ENCODE measurements at places on chromosomes 7 and 10.

- no peak for DNase-seq
Observed at GRCh38 chr10:53022611-53023088, 250.1 kb upstream of the MBL2 start.

DNA sequence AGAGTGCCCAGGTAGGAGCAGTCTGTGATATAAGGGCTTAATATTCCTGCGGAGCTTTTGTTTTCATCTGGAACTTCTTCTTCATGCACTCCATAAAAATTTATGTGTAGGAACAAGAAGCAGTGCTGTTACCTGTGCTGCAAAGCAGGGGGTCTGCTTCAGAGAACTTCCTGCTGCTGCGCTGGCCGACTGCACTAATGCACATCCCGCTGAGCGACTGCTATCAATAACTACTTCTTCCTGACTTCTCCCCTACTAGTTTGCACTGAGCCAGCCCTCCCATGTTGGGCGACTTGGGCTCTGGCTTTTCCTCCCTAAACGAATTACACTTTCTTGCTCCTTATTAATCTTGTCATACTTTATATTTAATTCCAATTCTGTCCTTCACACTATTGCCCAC, 150.3 kb downstream of the NEBL start:
- DNase-seq: no peak

DNA sequence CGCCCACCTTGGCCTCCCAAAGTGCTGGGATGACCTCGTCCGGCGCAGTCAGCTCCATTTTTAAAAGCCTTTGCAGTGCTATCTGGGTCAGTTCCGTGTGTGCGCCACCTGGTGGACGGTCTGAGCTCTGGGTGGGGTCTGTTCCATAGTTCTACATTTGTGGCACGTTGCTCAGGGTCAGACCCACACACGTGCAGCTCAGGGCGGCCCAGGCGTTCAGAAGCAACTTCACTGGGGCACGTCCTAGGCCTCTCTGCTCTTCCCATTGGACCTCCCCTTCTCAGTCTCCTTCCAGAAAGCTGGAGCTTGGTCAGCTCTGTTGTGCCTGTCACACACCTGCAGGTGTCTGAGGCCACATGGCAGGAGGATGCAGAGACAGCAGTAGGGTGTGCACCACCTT, 137.9 kb downstream of the DNAJB6 start:
- no peak for DNase-seq

DNA sequence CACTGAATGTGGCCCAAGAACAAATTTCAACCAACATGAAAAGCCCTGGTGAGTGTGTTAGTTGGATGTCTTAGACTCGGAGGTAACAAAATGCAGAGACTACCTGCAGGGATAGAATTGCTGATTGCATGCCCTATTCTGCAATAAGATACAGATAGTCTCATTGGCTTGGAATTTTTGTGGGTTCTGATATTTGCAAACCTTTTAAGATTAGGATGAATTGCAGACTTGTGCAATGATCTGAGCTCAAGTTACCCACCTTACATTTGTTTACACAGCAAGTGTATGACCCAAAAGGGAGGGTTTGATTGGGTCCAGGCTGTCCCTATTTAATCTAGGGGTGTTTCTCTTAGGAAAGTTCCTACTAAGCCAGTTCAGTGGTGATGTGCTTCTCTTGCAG, 45.4 kb downstream of the GPR37 start:
- no peak for DNase-seq

GRCh38 chr7:81457852-81458522, 311.9 kb downstream of the HGF start:
- DNase-seq: no peak

- DNase-seq: no peak
Observed at GRCh38 chr10:124072106-124072505, 21.3 kb downstream of the CHST15 start.

GRCh38 chr7:51035716-51036115, 253.0 kb upstream of the GRB10 start:
- no peak for DNase-seq

- no peak for DNase-seq
Observed at GRCh38 chr7:140625908-140626868, 14.4 kb downstream of the DENND2A start.

DNA sequence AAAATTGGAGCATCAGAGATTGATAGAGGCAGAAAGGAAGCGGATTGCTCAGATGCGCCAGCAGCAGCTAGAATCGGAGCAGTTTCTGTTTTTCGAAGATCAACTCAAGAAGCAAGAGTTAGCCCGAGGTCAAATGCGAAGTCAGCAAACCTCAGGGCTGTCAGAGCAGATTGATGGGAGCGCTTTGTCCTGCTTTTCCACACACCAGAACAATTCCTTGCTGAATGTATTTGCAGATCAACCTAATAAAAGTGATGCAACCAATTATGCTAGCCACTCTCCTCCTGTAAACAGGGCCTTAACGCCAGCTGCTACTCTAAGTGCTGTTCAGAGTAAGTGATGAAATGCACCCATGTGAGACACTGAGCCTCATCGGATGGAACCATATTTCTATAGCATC, 33.1 kb downstream of the STAMBPL1 start:
- DNase-seq: no peak

DNA sequence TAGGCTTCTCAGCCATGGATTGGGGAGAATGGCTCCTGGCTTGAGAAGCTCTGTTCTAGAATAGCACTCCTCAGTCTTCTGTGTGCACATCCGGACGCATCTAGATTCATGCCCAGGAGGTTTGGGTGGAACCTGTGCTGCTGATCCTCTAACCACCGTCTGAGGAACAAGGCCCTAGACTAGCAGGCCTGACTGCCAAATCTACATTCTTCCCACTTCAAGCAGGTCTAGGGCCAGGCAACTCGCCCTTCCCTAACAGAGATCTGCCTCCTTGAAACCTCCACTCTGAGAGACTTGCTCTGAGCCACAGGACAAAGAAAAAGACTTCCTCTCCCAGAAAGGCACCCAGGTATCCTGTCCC, 61.6 kb downstream of the KCNMA1 start:
- DNase-seq: no peak

DNA sequence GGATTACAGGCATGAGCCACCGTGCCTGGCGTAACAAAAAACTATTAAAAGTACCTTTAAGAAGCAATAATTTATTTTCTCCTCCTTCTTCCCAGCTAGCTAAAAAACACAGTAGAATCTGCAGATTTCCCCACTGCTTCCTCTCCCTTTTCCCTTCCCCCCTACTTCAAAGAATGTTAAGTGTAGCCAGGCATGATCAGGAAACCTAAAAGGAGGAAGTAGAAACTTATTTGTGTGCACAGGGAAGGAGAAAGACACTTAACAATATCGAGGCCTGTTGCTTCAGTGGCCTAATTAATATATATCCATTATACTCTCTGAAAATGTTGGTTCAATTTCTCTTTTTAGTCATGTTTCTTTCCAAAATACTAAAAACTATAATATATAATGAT, 127.7 kb downstream of the NRBF2 start:
- no peak for DNase-seq

Data from activated CD4-positive, alpha-beta T cell treated with anti-CD3 and anti-CD28 coated beads, Interleukin-2, amount 50 U/mL, for 4 hours (primary cell).